ENCODE measurements at places on chromosomes 2 and 18. TPM values are rescaled to one million over a fixed set of nuclear protein-coding genes. Genes with fewer than 3 reads are reported as not detected.

- H3K27me3 ChIP-seq: no peaks in the 10 kb centered on the region
- DNase-seq: peak; percentile 73
- no peak overlapping the region for H3K4me3 ChIP-seq
- no peaks in the 10 kb centered on the region for H3K4me1 ChIP-seq
- H3K27ac ChIP-seq: no peak overlapping the region
Observed at GRCh38 chr18:11887328-11888128, 20.6 kb downstream of the MPPE1 start.

- no peak for DNase-seq
- H3K4me1 ChIP-seq: no peaks in the 10 kb centered on the region
- no peak overlapping the region for H3K4me3 ChIP-seq
- no peaks in the 10 kb centered on the region for H3K27me3 ChIP-seq
- no peak overlapping the region for H3K27ac ChIP-seq
- H3K36me3 ChIP-seq: no peaks in the 10 kb centered on the region
Observed at GRCh38 chr2:165348441-165348840, 109.2 kb downstream of the SCN2A start.

GRCh38 chr18:51541230-51541629, 343.7 kb upstream of the MEX3C start:
- H3K4me1 ChIP-seq: no peaks in the 10 kb centered on the region
- no peak overlapping the region for H3K4me3 ChIP-seq
- H3K27ac ChIP-seq: no peak overlapping the region
- DNase-seq: no peak
- H3K36me3 ChIP-seq: no peaks in the 10 kb centered on the region

- H3K4me1 ChIP-seq: peaks cover 7% of the 10 kb centered on the region
- H3K27ac ChIP-seq: peak overlapping the region; percentile 13
- no peaks in the 10 kb centered on the region for H3K36me3 ChIP-seq
- no peak overlapping the region for H3K4me3 ChIP-seq
- H3K27me3 ChIP-seq: no peaks in the 10 kb centered on the region
- peak; percentile 74 for DNase-seq
Observed at GRCh38 chr2:226411727-226412360, 387.8 kb downstream of the IRS1 start.

KIAA2012 gene
- not detected for total RNA-seq

DNA sequence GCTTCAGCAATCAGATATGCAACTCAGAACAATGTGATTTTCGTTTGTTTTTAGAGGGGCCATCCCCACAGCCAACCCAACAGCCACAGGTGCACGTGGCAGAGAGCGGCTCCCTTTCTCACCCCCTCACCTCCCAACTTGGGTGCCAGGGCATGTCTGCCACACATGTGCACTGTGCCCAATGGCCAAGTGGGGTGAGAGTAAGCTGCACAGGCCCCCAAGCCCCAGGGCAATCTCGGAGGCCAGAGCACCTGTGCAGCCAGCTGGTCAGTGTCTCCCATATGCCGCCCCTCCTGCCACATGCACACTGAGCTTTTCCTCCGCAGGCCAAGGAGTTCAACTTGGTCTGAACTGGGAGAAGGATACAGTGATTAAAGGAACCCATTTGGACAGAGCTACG, 1130.2 kb downstream of the DSC3 start:
- H3K4me3 ChIP-seq: no peak overlapping the region
- no peak for DNase-seq
- no peaks in the 10 kb centered on the region for H3K4me1 ChIP-seq
- H3K27ac ChIP-seq: no peak overlapping the region

DNA sequence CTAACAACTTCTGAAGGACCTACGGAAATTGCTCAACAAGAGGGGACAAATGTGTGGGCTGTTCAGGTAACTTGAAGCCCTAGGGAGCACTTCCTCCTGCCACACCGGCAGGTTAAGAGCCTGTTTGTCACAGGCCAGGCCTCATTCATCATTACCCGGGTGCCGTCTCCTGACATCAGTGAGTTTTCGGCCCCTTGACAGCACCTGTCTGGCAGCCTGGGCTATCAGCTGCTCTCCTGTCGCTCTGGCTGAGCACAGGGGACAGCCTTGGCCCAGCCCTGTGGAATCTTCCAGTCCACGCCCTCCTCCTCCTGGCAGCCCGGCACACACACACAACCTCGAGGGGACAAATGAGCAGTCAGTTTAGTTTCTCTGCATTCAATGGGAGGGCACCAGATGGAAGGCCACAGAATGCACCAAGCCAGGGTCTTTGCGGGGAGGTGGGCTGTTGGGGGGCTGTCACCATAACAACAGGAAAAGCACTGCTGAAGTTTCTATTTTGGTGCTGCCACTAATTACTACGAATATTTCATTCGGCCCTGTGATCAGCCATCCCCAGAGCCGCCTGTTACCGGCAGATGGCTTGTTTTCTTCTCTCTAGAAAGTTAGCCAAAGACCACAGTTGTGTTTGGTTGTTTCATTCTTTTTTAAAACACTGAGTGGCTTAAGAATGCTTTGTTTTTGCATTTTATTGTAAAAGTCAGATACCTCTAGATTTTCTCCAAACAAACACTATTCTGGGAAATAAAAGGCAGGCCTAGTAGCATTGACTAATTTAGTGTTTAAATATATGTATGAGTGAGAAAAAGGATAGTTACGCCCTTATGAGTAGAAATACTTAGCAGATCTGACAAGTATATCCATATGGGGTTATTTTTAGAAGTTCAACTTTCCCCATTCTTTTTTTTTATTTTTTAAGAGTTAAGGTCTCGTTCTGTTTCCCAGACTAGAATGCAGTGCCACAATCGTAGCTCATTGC, 189.9 kb upstream of the NDUFV2 start:
- H3K27ac ChIP-seq: no peak overlapping the region
- no peaks in the 10 kb centered on the region for H3K27me3 ChIP-seq
- no peak overlapping the region for H3K4me3 ChIP-seq
- no peaks in the 10 kb centered on the region for H3K36me3 ChIP-seq

CCL20 gene
- not detected for total RNA-seq

DNA sequence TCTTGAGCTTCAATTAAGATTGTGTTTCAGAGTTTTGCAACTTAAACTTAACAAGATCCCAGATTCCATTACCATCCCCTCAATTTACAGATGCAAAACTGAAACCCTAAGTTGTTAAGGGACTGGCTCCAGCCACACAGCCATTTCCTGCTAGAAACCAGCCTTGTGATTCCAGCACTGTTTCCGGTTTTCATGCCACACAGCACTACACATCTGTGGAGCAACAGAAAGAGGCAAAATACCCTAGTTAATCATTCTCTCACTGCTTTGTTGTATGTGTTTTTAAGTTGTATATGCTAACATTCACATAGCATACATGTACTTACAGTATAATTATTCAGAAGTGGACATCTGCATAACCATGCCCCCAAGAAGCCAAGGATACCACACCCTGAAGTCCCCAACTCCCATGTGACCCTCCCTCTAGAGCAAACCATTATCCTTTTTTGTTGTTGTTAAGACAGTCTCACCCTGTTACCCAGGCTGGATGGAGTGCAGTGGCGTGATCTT, 87.4 kb downstream of the MYO5B start:
- no peaks in the 10 kb centered on the region for H3K4me1 ChIP-seq
- no peak for DNase-seq

- H3K27me3 ChIP-seq: no peaks in the 10 kb centered on the region
- H3K36me3 ChIP-seq: no peaks in the 10 kb centered on the region
- H3K4me1 ChIP-seq: peaks cover 13% of the 10 kb centered on the region
- peak overlapping the region; percentile 70 for H3K27ac ChIP-seq
Observed at GRCh38 chr2:236862961-236863728, 222.5 kb upstream of the COPS8 start.

GRCh38 chr2:43210467-43211303, 15.7 kb downstream of the ZFP36L2 start:
- DNase-seq: no peak
- no peaks in the 10 kb centered on the region for H3K27me3 ChIP-seq
- no peak overlapping the region for H3K4me3 ChIP-seq
- no peaks in the 10 kb centered on the region for H3K4me1 ChIP-seq
- H3K36me3 ChIP-seq: no peaks in the 10 kb centered on the region

GRCh38 chr2:8659735-8660492, 21.9 kb upstream of the ID2 start:
- H3K27ac ChIP-seq: no peak overlapping the region
- H3K4me3 ChIP-seq: no peak overlapping the region
- H3K27me3 ChIP-seq: no peaks in the 10 kb centered on the region
- peaks cover 18% of the 10 kb centered on the region for H3K4me1 ChIP-seq

C2orf78 gene
- total RNA-seq: not detected

GRCh38 chr2:106363791-106364190, 104.4 kb downstream of the RGPD3 start:
- DNase-seq: no peak
- H3K4me1 ChIP-seq: no peaks in the 10 kb centered on the region
- H3K4me3 ChIP-seq: no peak overlapping the region

DNA sequence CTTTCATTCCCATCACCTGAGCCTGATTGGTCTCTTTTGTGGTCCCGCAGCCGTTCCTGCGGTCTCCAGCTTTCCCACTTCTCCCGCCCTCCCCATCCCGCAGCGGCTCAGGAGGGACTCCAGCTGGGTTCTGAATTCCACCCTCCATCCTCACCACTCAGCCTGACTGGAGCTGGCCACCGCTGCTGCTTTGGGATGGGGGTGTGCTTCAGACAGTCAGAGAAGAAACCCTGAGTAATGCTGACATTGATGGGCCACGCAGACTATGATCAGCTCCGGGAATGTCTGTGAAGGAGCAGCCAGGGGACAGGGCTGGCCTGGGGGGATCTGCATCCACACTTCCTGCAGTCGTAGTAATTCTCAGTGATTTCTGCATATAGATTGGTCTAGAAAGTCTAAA, 45.9 kb upstream of the TXNDC2 start:
- H3K4me1 ChIP-seq: peaks cover 11% of the 10 kb centered on the region
- H3K27me3 ChIP-seq: no peaks in the 10 kb centered on the region
- H3K36me3 ChIP-seq: peaks cover 2% of the 10 kb centered on the region
- H3K27ac ChIP-seq: no peak overlapping the region

HNMT gene
- 15.3 TPM for total RNA-seq

DNA sequence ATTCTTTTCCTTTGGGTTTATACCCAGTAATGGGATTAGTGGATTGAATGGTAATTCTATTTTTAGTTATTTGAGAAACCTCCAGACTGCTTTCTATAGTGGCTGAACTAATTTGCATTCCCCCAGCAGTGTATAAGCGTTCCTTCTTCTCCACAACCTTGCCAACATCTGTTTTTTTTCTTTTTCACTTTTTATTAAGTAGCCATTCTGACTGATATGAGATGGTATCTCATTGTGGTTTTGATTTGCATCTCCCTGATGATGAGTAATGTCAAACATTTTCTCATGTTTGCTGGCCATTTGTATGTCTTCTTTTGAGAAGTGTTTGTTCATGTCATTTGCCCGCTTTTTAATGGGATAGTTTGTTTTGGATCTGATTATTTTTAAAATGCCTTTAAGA, 64.1 kb upstream of the MEIS1 start:
- no peak overlapping the region for H3K4me3 ChIP-seq
- peaks cover 29% of the 10 kb centered on the region for H3K27me3 ChIP-seq
- H3K4me1 ChIP-seq: no peaks in the 10 kb centered on the region
- no peak for DNase-seq
- no peak overlapping the region for H3K27ac ChIP-seq

KLHL29 gene
- 4.8 TPM for total RNA-seq

GRCh38 chr18:59393381-59393780, 34.3 kb upstream of the LMAN1 start:
- H3K4me3 ChIP-seq: no peak overlapping the region
- no peaks in the 10 kb centered on the region for H3K4me1 ChIP-seq
- no peak for DNase-seq
- H3K27ac ChIP-seq: no peak overlapping the region
- H3K27me3 ChIP-seq: peaks cover 8% of the 10 kb centered on the region
- no peaks in the 10 kb centered on the region for H3K36me3 ChIP-seq

C2orf72 gene
- 0.84 TPM for total RNA-seq

DNA sequence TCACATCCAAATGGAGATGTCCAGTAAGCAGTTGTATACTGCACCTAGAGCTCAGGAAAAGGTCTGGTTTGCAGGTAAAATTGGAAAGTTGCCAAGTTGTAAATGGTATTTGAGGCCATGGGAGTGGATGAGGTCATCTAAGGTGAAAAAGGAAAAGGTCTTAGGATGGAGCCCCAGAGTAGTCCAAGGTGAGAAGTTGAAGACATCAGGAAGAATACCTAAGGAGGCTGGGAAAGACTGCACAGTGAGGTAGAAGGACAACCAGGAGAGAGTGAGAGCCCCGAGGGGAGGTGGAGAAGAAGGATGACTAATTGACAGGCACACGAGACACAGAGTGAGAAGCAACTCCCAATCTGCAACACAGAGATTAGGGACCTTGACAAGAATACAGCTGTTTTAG, 10.7 kb downstream of the DPP4 start:
- H3K36me3 ChIP-seq: no peaks in the 10 kb centered on the region
- no peak overlapping the region for H3K27ac ChIP-seq
- no peak for DNase-seq
- H3K4me3 ChIP-seq: no peak overlapping the region
- no peaks in the 10 kb centered on the region for H3K27me3 ChIP-seq

GRCh38 chr2:23065936-23066335, 319.0 kb upstream of the KLHL29 start:
- no peaks in the 10 kb centered on the region for H3K36me3 ChIP-seq
- H3K27ac ChIP-seq: no peak overlapping the region
- DNase-seq: no peak
- no peaks in the 10 kb centered on the region for H3K27me3 ChIP-seq
- H3K4me3 ChIP-seq: no peak overlapping the region

DNA sequence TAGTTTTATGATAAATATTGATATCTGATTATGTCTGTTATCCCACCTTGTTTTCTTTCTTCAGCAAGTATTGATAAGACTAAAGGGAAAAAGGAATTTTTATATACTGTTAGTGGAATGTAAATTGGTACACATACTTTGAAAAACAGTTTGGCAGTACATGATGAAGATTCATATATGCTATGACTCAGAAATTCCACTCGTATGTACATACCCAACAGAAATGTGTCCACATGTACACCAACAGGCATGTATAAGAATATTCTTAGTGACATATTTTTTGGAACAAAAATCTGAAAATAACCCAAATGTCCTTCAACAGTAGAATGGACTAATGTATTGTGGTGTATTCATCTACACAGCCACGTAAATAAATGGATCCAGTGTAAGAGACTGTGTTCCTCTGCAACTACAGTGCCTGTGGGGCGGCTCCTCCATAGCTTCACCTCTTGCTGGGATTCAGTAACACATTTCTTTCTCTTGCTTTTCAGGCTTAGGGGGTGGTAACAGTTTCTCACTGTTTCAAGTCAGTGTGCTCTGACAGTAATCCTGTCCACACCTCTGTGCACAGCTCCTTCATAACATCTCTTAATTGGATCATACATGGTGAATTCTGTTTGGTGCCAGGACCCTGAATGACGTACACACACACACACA, 35.5 kb upstream of the ALMS1 start:
- H3K36me3 ChIP-seq: no peaks in the 10 kb centered on the region
- no peak overlapping the region for H3K4me3 ChIP-seq
- no peak for DNase-seq
- H3K27ac ChIP-seq: no peak overlapping the region
- no peaks in the 10 kb centered on the region for H3K4me1 ChIP-seq

DNA sequence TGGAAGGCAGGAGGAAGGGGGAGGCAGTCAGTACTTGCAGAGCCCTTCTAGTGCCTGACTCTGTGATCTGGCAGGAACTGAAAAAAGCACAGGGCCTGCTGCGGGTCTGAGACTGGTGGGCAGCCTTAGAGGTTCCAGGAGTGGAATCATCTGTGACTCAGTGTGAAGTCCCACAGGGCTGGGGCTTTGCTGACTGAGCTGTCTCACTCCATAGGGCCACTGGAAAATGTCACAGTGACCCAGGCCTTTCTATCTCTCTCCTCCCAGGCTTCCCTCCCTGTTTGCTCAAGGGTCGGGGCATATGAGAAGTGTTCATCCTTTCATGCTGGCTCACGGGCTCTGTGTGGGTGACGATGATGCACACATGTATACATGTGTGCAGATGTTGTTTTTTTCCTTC, 47.1 kb upstream of the ZFP36L2 start:
- no peaks in the 10 kb centered on the region for H3K27me3 ChIP-seq
- no peaks in the 10 kb centered on the region for H3K36me3 ChIP-seq
- H3K4me3 ChIP-seq: no peak overlapping the region
- peak; percentile 43 for DNase-seq
- H3K27ac ChIP-seq: peak overlapping the region; percentile 8
- H3K4me1 ChIP-seq: peaks cover 43% of the 10 kb centered on the region

All from astrocyte (in vitro differentiated cells and primary cell).